Head of caudate nucleus (tissue), 42 donors: ENCODE measurements at places on chromosomes 4 and X.

- no peak for DNase-seq
Observed at GRCh38 chr4:169175035-169175434, 95.7 kb downstream of the SH3RF1 start.

GRCh38 chrX:107029752-107030151 lies 29.7 kb upstream of the MORC4 start:
- no peak for DNase-seq

- no peak for DNase-seq
Observed at GRCh38 chr4:73193155-73193554, 65.4 kb downstream of the ANKRD17 start.

DNA sequence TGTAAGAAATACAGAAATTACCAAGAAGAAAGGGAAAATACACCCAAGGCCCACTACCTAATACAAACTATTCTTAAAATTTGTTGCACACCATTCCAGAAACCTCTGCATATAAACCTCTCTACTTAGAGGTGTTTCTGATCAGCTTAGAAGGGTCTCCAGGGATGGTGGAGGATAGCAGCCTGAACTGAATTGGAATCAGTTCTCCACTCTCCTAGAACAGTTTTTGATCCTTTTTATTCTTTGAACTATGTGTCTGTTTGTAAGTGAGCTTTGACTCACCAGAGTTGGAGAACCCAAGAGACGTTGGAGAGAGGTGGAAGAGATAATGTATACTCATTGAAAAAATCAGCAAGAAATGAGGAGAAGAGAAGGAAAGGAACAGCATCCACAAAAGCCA lies 96.6 kb upstream of the OTUD4 start:
- no peak for DNase-seq

DNA sequence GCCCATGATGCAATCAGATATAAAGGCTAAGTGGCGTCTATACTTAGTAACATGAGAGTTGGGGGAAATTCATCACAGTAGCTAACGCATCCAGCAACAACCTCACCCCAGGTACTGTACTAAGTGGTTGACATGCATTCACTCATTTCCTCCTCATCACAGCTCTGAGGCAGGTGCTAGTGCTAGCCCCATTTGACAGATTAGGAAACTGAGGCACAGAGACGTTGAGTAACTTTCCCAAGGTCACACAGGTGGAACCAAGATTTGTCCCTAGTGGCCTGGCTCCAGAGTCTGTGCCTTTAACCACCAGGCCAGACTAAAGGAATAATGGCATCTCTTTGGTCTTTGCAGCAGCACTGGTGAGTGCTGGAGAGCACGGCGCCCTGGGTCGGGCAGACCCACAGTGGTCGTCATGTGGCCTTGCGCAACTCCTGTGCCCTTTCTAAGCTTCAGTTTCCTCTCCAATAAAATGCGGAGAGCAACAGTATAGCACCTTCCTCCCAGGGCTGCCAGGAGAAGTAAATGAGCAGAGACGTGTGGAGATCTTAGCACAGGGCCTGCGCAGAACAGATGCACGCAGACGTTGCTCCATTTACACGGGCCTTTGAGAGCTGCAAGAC lies 186.4 kb downstream of the BCOR start:
- no peak for DNase-seq

DNA sequence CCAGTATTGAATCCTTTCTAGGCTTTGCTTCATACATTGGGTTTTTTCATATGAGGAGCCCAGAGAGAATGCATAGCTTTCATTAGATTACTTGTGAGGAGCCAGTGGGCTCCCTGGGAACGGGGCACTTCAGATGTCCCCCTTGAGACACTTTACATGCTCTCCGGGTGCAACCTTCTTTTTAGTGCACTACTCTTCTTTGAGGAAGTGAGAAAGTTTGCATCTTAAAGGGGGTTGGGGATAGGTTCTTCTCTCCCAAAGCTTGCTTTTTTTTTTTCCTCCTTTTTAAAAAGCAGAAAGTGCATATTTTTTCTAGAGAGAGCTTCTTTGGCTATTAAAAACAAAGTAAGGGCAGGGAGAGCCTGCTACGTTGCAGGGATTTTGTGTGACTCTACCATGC lies 4.3 kb downstream of the HADH start:
- no peak for DNase-seq

- DNase-seq: no peak
Observed at GRCh38 chr4:136097676-136098075, 1434.6 kb downstream of the PCDH18 start.

GRCh38 chr4:125961626-125962025 lies 646.9 kb downstream of the FAT4 start:
- DNase-seq: no peak

DNA sequence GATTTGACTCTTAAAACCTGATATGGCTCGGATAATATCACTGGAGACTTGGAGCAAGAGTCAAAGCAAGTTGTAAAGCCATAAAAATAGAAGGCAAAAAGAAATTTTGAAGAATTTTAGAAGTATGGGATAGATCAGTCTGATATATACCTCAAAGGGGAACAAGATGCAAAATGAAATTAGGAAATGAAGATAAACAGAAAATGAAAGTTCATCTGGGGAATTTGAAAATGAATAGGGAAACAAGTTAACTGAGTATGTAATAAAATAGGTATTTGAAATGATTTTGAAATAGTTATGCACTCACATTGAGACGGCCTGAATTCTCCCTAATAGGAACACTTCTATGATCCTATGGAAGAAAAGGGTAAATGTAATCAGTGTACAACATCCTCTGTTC lies 5.7 kb downstream of the CYP2U1 start:
- no peak for DNase-seq

GRCh38 chr4:46316215-46316614 lies 73.7 kb downstream of the GABRA2 start:
- DNase-seq: no peak

DNA sequence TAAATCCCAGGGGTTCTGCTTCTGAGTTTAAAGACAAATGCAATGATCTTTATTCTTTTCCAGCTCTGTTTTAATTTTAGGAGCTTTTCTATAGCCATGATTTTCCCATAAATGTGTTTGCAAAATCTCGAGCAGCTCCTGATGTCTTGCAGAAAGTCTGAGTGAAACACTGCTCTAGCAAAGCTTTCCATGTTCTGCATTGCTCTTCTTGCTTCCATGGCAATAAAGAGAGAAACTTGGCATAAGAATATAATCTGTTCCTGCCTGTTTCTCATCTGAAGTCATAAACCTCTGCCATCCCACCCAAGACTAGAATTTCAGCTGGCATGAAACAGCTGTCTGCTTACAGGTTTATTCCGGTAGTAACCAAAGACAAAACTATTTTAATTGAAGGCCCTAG lies 254.5 kb downstream of the SPRY1 start:
- DNase-seq: no peak

DNA sequence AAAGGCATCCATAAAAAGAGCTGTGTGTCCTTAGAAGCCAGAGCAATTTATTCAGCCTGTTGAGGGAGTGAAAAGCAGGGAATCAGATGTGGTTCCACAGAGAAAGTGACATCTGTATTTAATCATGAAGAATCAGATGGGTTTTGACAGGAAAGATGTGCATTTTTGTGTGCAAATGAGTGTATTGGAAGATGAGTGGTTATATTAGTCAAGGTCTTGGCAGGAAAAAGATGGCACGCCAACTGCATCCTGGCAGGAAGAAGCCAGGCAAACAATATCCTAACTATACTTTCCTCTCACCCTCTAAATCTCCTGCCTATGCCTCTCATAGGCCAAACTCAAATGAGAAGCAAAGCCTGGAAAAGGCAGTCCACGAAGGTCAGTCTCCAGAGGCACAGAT lies 59.1 kb downstream of the SCFD2 start:
- DNase-seq: no peak

- DNase-seq: no peak
Observed at GRCh38 chr4:102663073-102663472, 97.7 kb downstream of the MANBA start.

DNA sequence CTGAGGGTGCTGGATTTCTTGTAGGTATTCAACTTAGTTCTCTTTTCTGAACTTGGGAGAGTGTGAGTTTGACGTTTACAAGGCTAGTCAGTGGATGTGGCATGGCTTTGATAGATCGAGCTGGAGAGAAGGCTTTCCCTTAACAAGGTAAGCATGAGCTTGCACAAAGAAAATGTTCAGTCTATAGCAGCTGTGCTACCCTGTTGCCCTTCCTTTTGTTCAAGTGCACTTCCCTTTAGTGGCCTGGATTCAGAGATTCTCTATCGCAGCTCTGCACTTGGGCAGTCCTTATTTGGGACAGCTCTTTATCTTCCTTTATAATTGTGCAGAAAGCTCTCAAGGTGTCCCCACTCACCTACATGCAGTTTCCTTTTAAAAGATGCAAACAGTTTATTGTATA lies 198.0 kb downstream of the ARHGAP24 start:
- DNase-seq: no peak
